ENCODE measurements at places on chromosomes 2 and 18. TPM values are rescaled to one million over a fixed set of nuclear protein-coding genes. Genes with fewer than 3 reads are reported as not detected.

Gene RTP5
- not detected for polyA plus RNA-seq

Gene KCNG2
- polyA plus RNA-seq = 0.04 TPM

Gene NOL4
- polyA plus RNA-seq = 0.06 TPM

Gene ACMSD
- not detected for polyA plus RNA-seq

Gene MYO3B
- not detected for polyA plus RNA-seq

Gene MC4R
- polyA plus RNA-seq = not detected

Gene REG3A
- polyA plus RNA-seq = not detected

Gene RNU2-63P
- polyA plus RNA-seq = not detected

Gene CXCR1
- polyA plus RNA-seq = not detected

Gene TUBA3E
- polyA plus RNA-seq = 0.04 TPM

Gene FECH
- polyA plus RNA-seq = 17.1 TPM

Gene CFAP65
- not detected for polyA plus RNA-seq

Gene IL36B
- not detected for polyA plus RNA-seq

Gene PARD6G
- polyA plus RNA-seq = 0.39 TPM

Gene C2orf80
- not detected for polyA plus RNA-seq

Gene PDE1A
- polyA plus RNA-seq = 0.92 TPM
